ENCODE measurements at places on chromosomes 6 and 20.

DNA sequence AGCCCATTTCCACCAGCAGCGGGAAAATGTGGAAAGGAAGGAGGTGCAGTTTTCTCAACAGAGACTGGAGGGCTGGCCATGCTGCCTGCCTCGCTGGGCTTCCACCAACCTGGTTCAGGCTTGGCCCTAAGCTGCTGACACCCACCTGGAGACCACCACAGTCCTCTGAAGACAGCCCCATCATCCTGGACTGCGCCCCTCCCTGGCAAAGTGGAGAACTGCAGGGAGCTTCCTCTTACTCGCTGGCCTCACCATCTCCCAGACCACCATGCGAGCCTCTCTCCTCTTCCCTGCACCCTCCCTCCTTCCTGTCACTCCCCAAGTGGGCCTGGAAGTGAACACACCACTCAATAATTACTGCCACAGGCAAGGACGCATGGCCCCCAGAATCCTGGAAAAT lies 71.5 kb downstream of the PSMG4 start:
- DNase-seq, result no peak

DNA sequence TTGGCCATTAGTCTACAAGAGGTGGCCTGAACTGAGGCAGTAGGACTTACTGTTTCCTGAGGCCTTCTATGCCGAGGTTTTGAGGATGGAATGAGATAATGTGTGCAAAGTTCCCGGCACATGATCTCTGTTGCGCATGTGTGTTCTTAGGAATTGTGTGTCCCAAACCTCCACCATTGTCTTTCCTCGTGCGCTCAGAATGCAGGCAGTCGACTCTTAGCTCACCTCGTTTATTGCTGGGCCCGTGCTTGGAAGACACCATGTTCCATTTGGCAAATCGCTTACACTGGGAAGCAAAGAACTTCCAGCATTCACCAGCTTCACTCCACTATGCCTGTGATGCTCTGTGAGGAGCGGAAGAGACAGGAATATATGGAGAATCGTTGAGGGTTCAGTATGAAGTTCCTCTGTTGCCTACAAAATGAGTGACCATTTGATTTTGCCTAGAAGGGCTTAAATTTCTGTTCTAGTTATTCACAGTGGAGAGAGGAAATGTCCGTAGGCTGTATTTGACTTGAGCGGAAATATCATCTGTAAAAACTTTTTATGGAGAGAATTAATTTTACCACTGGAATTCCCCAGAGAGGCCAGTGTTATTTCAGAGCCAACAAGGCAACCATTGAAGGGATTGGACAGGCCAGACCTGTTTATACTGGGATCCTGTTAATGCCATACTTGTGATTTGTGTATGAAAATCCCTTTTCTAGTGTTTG lies 75.7 kb upstream of the CLDN20 start:
- DNase-seq, result no peak

DNA sequence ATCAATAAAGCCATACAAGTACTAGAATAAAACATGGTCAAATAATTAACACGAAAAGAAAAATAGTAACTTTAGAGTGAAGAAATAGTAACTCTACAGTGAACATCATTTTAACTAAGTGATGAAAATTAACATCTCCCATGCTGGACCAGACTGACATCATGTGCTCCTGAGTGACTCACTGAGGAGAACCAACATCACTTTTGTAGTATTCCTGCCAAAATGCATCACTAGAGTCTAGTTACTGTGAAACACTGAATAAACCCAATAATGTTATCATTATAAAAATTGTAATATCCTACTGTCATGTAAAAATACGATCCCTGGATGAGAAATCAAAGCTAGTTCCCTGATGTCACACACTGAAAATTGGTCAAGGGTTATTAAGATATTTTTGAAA lies 361.3 kb downstream of the CD109 start:
- no peak for DNase-seq

GRCh38 chr20:57968120-57968519 lies 258.3 kb upstream of the PMEPA1 start:
- DNase-seq, result no peak

GRCh38 chr6:40907198-40907701 lies 131.8 kb downstream of the UNC5CL start:
- DNase-seq, result no peak

DNA sequence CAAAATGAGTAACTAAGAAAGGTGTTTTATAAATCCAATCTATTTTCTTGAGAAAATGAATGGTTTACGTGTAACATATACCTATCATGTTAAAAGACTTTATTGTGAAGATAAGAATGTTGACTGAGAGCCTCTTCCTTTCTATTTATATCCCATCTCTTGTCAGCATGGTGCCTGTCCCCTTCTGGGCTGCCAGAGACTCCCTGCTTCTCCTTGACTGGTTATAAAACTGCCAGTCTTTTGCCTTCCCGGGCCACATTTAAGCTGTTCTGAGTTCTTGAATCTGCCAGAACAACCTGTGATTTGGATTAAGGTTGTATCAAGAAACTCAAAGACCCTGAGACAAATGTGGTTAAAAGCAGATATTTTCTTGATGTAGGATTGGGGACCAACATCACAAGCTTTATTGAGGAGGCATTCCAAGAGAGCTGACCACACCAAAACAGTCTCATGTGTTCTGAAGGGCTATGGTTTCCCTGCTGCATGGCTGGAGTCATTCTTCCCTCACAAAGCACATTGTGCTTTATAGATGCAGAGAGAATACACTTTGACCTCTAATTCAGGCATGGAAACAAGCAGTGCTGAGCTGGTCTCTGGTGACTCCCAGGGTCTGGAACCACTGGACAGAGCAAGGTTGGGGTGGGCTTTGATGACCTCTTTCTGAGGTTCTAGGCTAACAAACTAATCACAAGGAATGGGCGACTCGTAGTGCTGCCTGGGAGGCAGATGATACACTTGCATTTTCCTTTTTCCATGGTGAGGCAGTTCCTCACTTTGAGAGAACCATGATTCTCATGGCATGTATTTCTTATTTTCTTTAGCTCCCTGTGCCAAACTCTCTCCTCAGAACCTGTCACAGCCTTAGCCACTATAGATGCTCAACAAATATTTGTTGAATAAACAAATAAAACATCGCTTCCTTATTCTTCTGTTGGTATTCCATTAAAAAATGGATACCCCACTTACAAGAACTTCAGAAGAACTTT lies 205.0 kb upstream of the PREP start:
- DNase-seq, result no peak

DNA sequence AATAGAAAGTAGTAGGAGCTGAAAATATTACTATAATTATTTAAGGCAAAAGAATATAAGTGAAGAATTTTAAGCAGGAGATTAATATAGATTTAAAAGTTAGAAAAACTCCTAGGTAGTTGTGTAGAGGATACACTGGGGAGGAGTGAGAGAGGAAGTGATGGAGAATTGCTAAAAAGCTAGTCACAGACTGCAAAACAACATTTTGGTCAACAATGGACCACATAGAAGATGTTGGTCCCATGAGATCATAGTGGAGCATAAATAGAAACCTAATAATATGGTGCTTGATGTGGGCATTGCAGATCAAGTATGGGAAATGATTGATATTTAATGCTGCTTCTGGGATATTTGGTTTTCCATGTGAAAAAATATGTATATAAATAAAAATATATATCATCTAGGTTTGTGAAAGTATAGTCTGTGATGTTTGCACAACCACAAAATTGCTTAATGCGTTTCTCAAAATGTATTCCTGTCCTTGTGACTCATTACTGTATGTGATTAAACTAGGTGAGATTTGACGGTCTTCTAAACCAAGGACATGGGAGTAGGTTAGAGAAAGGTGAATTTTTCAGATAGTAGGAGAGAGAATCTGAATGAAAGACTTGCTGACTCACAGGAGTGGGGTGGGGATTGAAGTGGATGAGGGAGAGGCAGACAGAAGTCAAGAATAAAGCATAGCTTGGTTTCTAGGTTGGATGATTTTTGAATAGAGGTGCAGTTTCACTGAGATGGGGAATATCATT lies 174.0 kb downstream of the BCKDHB start:
- DNase-seq, result no peak

- DNase-seq, result no peak
Measured at GRCh38 chr6:169232507-169232931, 21.1 kb downstream of the THBS2 start.

GRCh38 chr6:39029156-39030011 lies 19.2 kb upstream of the GLP1R start:
- peak; percentile 10 for DNase-seq

DNA sequence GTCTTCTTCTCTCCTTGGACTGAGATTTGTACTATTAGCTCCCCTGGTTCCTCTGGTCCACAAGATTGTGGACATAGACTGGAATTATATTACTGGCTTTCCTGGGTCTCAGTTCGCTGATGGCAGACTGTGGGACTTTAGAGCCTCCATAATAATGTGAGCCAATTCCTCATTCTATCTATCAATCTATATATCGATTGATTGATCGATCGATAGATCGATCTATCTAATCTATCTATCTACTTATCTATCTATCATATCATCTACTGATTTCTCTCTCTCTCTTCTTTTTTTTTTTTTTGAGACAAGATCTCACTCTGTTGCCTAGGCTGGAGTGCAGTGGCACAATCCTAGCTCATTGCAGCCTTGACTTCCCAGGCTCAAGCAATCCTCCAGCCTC lies 51.5 kb upstream of the DDR1 start:
- no peak for DNase-seq

- no peak for DNase-seq
Measured at GRCh38 chr20:25394276-25394675, 3.6 kb upstream of the ABHD12 start.

DNA sequence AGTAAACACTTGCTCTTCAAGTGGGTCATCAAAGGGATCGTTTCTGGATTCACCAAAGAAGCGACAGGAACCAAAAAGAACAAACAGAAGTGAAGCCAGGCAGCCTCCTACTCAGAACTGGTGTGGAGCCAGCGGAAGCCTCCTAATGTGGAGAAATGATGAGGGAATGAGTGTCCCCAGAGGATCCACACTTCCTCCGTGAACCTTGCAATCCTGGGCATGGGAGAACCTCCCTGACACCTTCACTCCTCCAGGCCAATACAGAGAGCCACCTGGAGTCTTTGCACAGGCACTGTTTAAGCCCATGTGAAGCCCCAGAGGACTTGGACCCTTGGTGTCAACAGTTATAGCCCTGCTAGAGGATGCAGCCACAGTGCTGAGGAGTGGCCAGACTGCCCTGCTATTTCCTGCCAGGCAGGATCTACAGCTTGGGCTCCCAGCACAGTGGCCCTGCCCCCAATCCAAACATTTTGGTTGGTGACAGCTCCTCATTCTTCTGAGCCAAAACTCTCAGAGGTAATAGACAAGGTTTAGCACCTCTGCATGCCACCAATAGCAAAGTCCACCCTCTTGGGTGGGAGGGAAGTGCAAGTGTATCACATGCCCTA lies 23.2 kb upstream of the SERINC1 start:
- DNase-seq, result no peak

GRCh38 chr6:112760831-112761230 lies 413.7 kb downstream of the RFPL4B start:
- DNase-seq, result no peak

GRCh38 chr6:139371421-139372203 lies 2.8 kb downstream of the CITED2 start:
- no peak for DNase-seq

DNA sequence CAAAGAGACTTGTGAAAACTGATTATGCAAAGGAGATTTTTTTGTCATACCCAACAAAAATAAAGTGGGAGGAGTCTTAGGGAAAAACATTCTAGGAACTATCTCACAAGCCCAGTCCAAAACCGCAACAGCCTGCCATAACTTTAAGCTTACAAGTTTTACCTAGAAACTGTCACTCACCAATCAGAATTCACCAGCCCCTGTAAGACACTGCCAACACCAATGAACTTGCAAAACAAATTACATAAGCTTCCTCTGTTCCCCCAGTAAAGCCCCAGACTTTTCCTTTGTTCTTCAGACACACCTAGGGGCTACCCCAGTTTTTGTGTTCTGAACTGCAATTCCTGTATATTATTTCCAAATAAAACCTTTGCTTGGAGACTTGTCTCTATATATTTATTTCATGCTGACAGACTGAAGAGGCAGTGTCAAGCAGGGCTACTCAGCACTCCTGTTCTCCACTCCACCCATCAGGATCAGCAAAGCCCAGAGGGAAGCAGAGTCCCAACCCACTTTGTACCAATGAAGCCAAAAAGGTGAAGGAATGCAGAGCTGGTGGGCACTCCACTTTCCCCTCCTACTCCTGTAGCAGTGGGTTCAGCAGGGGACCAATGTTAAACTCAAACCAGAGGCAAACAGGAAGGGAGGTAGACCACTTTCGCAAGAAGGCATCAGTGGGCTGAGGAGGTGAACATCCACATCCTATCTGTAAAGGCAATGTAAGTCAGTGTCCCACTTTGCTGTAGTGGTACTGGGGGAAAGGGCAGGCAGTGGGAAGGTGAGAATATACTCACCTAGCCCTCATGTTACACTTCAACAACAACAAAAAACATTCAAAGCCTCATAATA lies 142.5 kb upstream of the RUNX2 start:
- no peak for DNase-seq

DNA sequence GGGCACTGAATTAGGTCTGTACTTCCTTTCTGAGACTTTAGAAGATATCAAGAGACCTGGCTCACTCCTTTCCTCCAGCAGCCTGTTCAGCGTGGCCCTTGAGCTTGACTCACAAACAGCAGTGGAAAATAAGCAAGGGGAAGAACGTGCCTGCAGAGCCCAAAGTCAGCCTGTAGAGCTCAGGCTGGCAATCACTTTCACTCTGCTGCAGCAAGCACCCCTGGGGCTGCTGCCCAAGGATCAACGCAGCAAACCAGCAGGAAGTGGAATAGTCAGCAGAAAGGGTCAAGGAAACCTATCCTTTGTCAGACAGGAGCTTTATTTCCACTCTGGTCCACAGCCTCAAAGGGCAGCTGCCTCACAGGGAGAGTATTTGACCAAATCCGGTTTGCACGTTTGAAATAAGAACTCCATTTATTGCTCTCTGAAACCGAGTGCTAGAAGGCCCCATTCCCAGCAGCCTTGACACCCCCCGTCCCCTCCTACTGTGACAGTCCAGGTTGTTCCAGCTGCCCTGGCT lies 77.4 kb downstream of the PRDM1 start:
- no peak for DNase-seq

- no peak for DNase-seq
Measured at GRCh38 chr20:37362821-37363220, 16.9 kb downstream of the SRC start.

DNA sequence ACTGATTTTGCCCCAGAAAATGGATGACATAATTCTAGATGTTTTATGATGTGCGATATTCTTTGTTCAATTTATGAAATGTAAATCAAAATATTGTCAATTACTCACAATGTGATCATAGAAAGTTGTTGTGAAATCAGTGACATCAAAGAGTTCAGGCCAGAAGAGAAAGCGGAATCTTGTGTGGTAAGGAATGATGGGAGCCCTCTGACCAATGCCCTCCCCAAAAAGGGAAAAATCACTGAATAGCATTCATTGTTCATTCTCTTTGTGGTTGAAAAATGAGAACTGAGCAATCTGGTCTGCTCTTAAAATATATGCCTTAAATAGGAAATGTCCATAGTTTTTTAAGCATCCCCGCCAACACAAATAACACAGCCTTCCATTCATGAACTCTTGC lies 247.1 kb upstream of the GRIK2 start:
- DNase-seq, result no peak

DNA sequence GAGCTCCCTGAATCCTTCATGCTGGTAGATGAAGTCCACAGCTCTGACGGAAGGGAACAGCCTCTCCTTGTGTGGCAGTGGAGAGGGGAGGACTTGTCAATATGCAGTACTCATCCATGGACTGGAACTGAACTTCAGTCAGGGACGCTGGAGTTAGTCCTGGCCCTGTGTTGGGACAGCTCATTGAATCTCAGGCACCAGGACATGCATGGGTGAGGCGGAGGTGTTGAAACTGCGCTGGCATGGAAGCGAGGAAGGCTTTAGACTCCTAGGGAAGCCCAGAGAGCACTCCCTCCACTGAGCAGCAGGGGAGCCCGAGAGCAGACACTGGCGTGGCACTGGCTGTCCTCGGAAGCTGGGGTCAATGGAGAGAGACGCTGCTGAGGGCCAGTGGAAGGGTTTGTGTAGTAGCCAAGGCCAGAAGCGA lies 161.3 kb upstream of the GGTLC1 start:
- DNase-seq, result peak; percentile 57
